ENCODE measurements at places on chromosomes 3 and 15.

GRCh38 chr3:4492208-4493013 lies 737 bp upstream of the ITPR1 start:
- DNase-seq: peak; percentile 73

DNA sequence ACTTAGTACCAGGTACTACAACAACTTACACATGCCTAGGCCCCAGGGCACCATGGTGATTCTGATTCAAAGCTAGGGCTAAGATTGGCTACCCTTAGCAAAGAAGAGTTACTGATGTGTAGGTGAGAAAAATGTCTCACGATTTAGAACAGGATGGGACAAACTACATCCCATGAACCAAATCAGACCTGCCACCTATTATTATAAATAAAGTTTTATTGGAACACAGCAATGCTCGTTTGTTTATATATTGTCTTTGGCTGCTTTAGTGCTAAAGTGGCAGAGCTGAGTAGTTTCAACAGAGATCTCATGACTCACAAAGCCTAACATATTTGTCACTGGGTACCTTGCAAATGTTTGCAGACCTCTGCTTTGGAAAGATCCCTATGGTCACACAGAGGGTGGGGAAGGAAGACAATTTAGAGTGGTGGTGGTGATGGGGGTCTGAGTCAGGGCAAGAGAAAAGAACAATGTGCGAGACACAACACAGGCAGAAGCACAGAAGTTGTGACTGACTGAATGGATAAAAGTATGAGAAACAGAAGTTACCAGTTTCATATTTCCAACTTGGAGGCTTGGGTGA lies 770.6 kb upstream of the CFAP20DC start:
- no peak for DNase-seq

GRCh38 chr3:71543371-71544016 lies 40.0 kb downstream of the FOXP1 start:
- DNase-seq: peak; percentile 43

- no peak for DNase-seq
These were observed 40.1 kb downstream of the OXSR1 start for GRCh38 chr3:38205472-38205805.

GRCh38 chr3:126711121-126711760 lies 7.2 kb downstream of the CHCHD6 start:
- DNase-seq: no peak

DNA sequence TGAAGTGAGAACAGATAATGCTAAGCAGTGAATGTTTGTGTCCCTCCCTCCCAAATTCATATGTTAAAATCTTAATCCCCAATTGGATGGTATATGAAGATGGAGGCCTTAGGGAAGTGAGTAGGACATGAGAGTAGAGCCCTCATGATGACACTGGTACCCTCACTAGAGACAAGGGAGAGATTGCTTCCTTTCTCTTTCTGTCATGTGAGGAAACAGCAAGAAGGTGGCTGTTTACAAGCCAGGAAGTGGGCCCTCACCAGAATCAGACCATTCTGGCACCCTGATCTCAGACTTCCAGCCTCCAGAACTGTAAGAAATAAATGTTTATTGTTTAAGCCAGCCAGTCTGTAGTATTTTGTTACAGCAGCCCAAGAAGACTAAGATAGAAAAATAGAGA lies 209.5 kb downstream of the SATB1 start:
- no peak for DNase-seq

DNA sequence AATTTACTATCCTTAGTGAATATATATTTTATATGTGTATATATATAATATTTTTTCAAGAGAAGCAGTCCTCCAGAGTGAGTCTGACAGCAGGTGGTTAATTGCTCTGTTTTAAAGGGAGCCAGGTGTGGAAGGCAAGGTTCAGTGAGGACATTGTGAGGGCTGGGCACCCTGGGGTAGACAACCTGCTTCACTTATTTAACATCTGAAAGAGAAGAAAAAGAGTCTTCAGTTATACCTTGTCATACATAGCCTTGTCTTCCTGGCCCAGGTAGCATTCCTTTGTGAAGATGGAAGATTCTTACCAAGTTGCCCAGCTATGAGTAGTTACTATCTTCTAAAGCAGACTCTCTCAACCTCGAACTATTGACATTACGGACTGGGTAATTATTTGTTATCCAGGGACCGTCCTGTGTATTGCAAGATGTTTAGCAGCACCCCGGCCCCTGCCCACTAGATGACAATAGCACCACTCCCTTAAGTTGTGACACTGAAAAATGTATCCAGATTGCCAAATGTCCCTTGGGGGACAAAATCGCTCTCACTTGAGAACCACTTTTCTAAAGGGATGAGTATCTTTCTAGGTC lies 336.0 kb upstream of the TRIM42 start:
- DNase-seq: no peak

GRCh38 chr3:17195856-17196604 lies 311.3 kb downstream of the PLCL2 start:
- peak; percentile 24 for DNase-seq

DNA sequence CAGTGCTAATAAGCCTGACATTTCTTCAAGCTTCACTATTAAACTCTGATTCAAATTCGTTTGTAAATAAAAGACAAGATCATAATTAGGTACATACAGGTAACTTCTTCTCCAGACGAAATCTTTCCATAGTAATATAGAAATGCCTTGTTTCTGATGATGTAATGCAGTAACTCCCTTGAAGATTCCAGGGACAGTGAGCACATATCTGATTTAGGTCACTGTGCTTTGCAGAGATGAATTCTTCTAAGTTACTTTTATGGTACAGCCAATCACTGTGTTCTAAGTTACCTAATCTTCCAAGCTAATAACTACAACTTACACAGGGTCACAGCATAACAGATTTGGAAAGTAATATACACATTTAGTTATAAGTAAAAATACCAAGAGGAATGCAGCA lies 27.6 kb downstream of the SLC4A7 start:
- no peak for DNase-seq

DNA sequence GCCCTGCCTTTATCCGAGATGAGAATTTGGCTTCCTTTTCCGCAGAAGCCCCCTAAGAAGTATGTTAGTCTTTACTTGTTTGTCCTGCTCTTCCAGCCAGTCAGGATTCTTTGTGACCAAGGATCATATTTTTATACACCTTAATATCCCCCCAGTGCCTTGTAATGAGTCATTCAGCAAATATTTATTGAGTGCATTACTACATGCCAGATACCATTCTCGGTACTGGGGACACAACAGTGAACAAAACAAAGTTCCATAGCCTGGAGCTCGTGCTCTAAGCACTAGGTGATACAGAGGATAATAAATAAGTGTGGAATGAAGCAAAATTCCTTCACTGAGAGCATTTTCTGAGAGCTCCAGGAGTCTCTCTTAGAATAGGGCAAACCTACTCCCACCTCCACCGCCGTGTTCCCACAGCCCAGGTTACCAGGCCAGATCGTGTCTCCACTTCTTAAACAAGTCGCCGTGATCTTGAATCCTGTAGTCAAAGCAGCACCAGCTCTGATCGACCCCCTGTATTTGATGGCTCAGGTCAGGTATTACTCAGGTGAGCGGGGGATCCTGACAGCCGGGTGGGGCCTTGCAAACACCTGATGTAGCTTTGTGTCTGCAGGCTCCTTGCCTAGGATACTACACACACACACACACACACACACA lies 18.5 kb downstream of the TTC21A start:
- no peak for DNase-seq

GRCh38 chr3:128698211-128699047 lies 27.6 kb upstream of the RAB7A start:
- peak; percentile 61 for DNase-seq

GRCh38 chr3:80535286-80535685 lies 767.5 kb upstream of the ROBO1 start:
- no peak for DNase-seq

GRCh38 chr3:124558991-124559845 lies 171.0 kb upstream of the UMPS start:
- peak; percentile 38 for DNase-seq

DNA sequence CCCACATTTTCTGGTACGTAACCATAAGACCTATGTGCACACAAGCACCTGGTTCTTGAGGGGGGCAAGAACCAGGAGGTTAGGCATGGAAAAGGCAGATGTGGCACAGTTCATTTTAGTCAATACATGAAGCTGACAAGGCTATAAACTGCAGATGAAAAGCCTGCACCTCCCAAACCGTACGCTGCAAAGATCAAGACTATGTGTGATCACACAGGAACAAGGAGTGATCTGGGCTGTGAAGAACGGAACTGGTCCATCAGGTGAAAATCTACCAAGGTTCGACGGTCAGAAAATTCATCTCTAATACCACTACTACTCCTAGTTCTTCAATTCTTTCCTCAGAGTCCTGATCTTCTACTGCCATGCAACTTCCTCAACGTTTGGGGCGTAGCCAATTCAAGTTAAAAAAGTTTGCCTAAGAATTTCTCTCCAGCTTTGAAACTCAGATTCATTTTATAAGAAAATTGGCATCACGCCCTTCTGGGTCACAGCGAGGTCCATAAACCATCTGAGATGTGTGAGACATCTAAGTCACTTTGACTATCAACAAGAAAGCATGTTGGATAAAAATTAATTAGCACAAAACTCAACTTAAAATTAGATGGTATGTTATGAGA lies 41.9 kb downstream of the PLD1 start:
- no peak for DNase-seq

DNA sequence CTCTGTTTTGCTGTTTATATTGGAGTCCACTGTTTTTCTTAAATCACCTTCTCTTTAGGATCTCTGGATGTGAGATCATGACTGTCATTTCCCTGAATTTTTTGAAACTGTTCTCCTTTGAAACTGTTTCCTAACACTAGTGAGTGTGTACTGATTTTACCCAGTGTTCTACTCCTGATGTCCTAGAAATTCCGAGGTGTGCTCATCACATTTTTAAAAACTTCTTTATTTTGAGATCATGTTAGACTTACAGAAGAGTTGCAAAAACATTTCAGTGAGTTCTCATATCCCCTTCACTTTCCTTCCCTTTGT lies 292.6 kb downstream of the NFKBIZ start:
- no peak for DNase-seq

DNA sequence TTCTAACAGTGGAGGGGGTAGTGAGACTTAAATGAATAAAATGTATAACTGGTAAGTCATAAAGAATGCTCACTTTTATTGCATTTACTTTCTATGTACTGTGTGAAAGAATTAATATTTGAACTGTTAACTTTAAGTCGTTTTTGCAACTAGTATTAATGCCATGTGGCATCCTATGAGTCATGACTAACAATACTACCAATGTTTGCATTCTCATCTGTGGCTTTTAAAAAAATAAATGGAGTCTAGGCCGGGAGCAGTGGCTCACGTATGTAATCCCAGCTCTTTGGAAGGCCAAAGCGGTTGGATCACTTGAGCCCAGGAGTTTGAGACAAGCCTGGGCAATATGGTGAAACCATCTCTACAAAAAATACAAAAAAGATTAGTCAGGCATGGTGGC lies 5.2 kb downstream of the C3orf49 start:
- DNase-seq: no peak

DNA sequence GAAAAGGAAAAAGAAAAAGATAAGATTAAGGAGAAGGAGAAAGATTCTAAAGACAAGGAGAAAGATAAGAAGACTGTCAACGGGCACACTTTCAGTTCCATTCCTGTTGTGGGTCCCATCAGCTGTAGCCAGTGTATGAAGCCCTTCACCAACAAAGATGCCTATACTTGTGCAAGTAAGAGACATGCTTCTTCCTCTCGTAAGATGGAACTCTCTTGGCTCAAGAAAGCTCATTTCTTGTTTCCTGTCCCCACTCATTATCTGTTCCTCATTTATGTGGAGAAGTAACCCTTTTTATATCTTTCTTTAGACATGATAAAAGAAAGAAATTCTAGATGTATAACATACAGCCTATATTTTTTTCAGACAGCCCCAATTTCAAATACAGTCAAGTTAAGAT lies 101.4 kb downstream of the KLHL25 start:
- no peak for DNase-seq

DNA sequence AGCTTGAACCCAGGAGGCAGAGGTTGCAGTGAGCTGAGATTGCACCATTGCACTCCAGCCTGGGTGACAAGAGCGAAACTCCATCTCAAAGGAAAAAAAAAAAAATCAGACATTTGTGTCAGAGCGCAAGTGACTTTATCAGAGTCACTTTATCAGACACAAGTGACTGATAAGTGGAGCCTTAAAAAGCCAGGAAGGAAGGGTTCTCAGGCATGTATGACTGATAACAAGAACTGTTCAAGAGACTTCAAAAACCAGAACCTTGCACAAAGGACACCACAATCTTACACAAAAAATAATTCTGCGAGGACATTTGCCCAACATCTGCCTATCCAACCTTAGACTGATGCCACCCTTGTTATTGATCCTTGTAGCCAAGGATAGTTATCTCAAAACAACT lies 13.3 kb upstream of the CFAP44 start:
- no peak for DNase-seq

DNA sequence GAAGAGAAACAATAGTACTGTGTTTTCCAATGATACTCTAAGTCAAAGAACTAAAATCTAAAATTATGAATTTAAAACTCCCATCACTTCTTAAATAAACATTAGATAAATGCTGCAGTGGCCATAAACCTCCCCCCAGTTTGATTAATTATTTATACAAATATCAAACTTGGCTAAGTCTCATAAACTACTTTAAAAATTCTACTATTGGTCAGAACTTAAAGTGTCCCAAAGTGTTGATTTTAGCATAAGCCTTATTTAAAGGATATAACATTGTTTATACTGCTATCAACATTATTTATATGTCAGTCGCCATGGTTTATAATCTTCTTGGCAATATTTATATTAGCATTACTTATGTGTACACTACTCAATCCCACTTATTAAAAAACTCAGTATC lies 132.4 kb downstream of the SCAPER start:
- DNase-seq: no peak

DNA sequence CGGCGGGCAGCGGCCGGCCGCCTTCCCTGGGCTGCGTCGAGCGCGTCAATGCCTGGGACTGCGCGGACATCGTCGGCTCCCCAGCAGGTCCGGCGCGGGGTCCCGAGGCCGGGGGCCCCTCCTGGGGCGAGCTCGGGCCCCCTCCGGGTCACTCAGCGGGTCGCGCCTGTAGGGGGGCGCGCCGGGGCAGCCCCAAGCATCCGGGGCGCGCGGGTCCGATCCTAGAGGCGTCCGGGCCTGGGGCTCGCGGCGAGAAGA lies 725 bp downstream of the TLE3 start:
- no peak for DNase-seq

DNA sequence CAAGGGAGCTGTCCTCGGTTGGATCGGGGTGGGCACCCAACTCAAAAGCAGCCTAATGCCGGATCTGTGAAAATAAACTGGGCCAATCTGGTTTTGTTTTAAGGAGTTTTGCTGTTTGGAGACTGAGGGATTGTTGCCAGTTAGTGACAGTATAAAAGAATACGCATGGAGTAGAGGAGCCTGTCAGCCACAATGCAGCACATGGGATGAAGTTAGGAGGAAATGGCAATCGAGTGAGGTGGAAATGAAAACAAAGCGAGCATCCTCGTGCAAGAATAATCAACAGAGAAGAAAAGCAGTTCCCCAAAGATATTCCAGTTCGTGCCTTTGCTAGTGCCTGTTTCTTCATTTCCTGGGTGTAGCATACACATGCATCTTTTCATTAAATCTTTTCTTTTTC lies 108.4 kb upstream of the RORA start:
- DNase-seq: no peak

GRCh38 chr15:31307270-31308184 lies 19.1 kb upstream of the KLF13 start:
- DNase-seq: no peak

Measured in cerebellar cortex (tissue), 1 donor.